ENCODE measurements at places on chromosomes 1 and 21.

DNA sequence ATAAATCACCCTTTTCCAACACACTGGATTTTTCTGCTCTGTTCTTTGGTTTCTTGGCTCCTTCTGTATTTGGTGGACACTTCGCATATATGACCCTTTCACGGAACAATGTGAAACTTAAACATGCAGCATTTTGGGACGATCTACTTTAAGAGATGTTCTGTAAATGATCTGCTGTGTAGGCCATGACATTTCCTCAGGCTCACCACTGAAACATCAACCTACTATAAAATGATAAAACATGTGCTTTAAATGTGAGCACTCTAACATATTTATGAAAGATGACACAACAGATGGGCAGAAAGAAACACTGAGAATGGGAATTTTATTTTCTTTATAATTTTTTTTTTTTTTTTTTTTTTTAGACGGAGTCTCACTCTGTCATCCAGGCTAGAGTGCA, 316.3 kb upstream of the GREM2 start:
- no peak for DNase-seq

GRCh38 chr1:200048244-200048643, 20.7 kb downstream of the NR5A2 start:
- no peak for DNase-seq

DNA sequence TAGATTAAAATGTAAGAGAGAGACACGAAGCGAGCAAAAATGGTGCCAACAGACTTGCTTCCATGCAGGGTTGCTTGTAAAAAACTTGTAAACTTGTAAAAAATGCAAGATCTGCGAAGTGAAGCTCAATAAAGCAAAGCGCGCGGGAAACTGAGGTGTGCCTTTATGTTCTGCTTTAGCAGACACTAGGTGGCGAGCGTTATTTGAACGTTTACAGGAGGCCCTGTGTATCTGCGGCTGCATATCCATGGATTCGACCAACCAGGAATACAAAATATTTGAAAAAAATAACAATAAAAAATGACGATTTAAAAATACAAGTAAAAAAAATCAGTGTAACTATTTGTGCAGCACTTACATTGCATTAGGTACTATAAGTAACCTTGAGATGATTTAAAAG, 1.5 kb downstream of the UBE2G2 start:
- DNase-seq = no peak

DNA sequence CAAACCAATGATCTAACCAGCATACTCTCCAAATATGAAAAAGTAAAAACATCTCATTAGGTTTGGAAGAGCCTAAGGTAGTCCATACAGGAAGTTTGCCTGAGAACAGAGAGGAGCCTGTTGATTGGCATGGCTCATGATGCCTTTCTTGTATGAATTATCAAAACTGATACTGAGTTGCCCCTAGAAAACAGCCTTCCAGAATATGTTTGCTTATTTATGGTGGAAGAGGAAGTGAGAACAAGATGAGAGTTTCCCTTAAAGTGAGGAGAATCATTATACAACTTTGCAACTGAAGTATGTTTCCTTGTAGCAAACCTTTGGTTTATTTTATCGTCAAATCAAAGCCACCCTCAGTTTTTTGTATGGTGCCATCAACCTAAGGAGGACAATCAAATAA, 23.8 kb upstream of the KIAA1614 start:
- DNase-seq = no peak

- no peak for DNase-seq
Observed at GRCh38 chr1:201760516-201760915, 68.4 kb upstream of the IPO9 start.

DNA sequence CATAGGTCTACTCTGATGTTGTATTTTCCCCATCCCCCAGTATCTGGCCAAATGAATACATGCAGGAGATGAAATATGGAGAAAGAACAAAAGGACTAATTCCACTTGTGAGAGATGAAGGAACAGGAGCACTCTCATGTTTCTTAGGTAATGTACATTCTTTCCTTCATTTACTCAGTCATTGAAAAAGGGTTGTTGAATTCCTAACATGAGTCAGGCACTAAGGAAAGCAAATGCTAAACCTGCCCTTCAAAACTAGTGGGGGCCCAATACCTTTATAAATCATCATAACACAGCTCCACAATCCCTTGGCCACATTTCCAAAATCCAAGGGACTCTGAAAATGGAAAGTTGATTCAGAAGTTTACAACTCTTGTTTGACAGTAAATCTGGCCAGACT, 94.3 kb downstream of the DIRAS3 start:
- DNase-seq = no peak

- DNase-seq = no peak
Observed at GRCh38 chr1:198969981-198970380, 331.1 kb downstream of the PTPRC start.

DNA sequence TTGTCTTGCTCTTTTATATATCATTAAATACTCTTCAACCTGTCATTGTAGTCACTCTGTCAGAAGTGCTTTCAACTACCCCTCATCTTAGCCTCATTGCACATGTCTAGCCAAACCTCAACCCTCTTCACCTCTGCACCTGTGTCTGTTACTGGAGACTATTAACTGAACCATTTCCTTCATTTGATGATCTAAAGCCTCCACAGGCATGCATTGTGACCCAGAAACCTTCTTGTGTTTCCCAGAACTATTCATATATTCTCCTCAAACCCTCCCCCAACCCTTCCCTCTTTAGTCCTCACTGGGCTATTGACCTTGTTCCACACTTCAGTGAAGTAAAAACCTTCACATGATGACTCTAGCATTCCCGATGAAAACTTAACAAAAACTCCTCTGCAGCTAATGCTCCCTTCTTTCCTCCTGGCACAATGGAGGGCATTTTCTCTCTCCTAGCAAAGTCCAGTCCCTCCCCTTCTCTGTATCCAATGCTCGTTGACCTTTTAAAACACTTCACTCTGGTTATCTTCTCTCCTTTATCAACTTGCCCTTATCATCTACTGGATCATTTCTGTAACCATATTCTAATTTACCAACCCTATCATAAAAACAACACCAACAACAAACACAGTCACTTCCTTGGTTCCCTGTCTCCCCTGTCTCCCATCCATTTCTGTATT, 86.1 kb downstream of the BACH1 start:
- DNase-seq = no peak

DNA sequence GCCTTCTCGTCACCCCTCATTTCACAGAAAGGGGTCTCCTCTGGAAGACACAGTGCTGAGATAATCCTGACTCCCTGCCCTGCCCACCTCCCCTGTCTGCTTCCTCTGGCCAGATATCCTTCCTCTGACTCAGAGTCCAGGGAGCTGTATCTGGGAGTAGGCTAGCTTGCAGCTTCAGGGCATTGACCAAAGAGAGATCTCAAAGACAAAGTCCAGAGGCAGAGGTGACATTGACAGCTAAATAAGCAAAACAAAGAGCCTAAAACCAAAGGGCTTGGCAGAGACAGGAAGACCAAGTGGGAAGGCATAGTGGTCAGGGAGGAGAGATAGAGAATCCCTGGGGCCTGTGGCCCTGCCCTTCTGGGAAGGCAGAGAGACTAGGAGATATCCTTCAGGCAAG, 64.9 kb downstream of the TNR start:
- no peak for DNase-seq

DNA sequence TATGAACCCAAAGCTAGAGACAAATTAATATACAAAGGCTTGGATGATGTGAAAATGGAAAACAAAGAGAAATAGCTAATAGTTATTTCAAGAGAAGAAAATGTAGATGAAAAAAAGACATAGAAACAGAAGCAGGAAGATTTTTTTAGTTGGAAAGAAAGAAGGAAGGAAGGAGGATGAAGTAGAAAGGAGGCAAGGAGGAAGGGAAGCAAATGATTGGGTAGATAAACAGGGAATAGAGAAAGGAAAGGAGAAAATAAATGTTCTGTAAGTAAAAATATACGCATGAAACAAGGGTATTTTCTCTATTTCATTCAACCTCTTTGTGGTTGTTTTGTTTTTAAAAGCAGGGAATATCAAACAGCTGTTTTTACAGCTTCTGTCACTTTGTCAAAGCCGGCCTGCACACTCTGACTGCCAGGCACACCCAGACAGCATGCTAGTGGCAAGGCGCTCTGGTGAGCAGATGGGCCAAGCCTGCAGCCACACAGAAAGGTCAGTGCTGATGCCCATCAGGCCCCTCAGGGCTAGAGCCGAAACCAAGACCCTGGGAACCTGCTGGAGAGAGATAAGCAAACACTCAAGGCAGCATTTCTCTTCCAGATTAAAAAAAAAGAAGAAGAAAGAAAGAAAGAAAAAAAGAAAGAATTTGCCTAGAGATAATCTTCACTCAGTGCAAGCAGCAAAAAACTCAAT, 72.9 kb upstream of the CTTNBP2NL start:
- no peak for DNase-seq

DNA sequence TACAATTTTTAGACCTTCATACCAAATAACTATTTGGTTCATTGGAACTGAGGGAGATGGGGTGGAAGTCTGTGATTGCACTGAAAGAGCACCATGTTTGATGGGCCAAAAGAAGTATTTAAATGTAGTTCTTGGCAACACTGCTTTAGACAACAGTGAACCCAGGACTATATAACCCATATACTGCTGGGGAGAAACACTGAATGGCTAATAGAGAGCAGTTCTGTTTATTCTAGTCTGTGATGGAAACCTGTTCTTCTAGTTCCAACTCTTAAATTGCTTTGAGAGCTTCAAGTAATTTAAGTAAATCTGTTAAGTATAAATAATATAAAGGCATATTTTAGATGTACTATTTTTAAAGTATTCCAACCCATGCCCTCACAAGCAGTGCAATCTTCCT, 96.3 kb downstream of the NIBAN1 start:
- DNase-seq = no peak

DNA sequence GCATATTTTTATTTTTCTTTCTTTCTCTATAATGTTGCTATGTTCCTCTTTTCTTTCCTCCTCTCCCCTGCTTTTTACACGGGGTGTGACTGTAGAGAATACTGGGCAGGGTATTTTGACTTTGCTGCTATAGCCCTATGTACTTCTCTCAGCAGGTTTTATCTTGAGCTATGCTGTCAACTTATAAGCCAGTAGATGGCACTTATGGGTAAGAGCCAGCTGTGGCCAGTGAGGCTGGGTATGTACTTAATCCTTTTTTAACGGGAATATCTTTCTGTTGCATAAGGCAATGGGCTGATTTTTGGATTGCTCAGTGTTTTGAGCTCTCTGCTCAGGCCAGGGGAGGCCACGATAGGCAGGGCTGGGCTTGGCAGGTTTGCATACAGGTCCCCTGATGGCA, 99.0 kb downstream of the KCNK2 start:
- DNase-seq = no peak

DNA sequence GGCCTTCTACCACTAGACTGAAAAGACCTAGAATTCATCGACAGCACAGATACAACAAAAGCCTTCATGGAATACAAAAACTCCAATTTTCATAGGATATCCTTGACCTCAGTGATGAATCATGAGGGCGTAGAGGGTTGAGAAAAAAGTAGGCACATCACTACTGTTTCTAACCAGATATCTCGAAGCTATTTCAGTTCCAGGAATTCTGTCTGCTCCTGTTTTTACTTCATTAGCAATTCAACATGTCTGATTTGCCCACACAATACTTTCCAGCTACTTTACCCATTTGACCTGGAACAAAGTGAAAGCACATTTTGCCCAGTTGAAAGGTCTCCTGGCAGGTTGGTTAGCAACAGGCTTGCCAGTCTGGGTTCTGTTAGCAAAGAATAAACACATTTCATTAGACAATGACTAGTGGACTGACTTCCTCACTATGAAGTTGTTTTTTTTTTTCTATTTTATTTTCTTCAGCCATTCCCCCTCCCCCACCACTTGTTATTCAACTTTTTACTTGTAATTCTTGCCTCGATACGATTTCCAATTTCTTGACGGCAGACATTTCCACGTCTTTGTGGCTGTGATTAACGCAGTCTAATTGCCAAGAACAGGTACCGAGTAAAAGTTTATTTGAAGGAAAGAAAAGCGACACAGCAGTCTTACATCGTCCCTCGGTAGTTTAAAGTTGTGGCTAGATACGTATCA, 4.0 kb upstream of the ZBTB18 start:
- DNase-seq = no peak

- no peak for DNase-seq
Observed at GRCh38 chr1:79899914-79900313, 893.4 kb upstream of the ADGRL4 start.

DNA sequence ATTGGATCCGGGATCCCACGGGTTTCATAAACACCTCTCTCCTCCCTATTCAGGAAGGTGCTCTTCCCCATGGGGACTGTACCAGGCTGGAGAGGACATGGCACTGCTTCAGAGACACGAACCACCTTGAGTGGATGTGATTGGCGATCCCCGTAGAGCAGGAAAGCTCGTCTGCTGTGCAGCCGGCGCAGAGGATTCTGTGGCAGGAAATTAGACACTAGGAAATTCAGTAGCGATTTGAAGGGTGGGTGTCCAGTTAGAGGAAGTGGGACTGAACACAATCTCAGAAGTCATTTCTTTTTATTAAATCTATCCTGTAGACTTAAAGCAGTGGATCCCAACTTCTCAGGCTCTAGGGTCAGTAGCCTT, 767 bp downstream of the PDIK1L start:
- no peak for DNase-seq
